ENCODE measurements at places on chromosomes 3 and 15. TPM values are rescaled to one million over a fixed set of nuclear protein-coding genes. Genes with fewer than 3 reads are reported as not detected.

DNA sequence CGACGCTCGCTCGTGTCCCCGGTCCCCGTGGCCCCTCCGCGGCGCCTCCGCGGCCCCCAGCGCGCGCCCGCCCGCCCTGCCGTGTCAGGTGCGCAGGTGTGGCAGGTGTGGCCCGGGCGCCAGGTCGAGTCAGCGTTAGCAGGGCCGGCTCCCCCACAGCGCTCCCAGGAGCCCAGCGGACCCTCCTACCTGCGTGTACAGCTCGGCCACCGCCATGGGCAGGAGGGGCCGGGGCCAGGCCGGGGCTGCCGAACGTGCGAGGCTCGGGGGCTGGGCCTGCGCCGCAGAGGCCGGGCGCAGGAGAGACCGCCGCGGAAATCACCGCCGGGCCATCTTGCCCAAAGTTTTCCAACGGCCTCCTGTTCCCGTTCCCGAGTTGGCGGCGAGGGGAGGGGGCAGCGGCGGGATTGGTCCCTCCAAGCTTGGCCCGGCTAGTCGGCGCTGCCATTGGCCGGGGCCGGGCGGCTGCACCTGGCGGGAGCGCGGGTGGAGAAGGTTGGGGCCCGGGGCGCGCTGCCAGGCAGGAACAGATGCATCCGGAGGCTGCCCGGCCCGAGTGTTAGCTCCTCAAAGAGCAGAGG, at the start of gene MYO5C:
TSS of gene MYO5C (minus strand) at position 384 of the 581 bp plus-strand sequence. CDS start at position 216, 168 bp downstream.
- H3K27ac ChIP-seq = peak within 1 kb of the TSS; percentile 62
- no peaks in the 10 kb centered on the region for H3K36me3 ChIP-seq
- peak within 1 kb of the TSS; percentile 48 for H3K4me3 ChIP-seq
- H3K27me3 ChIP-seq = peaks cover 13% of the 10 kb centered on the region

DNA sequence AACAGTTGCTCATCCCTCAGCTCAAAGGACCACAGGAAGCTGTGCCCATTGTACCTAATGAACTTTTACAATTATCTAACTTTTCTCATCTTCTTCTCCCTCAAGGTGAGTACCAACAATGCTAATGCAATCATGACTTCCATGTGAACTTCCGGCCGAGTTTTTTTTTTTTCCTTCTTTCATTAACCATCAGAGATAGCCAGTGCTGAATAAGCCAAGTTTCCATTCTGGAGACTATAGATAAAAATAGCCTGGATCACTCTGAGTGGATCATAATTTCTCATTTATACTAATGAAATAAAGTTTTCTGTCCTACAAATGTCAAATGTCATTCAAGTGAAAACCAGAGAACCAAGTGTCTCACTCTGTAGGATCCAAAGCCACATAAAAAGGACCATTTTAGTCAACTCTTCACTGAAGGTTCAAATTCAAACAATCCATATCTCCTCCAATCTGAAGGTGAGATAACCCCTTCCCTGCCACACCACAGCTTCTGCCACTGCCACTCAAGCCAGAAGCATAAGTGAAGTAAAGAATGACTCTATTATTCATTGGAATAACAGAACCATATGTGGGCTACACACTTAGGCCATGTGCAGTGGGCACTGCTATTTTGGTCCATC, 5.5 kb downstream of the SUMF1 start:
- H3K27ac ChIP-seq = no peak overlapping the region
- no peak for DNase-seq
- H3K4me1 ChIP-seq = peaks cover 7% of the 10 kb centered on the region
- H3K4me3 ChIP-seq = no peak overlapping the region
- no peaks in the 10 kb centered on the region for H3K27me3 ChIP-seq

- H3K27me3 ChIP-seq = no peaks in the 10 kb centered on the region
- H3K4me3 ChIP-seq = no peak overlapping the region
- H3K36me3 ChIP-seq = peaks cover 5% of the 10 kb centered on the region
- DNase-seq = no peak
Measured at GRCh38 chr15:40990789-40991188, 37.5 kb downstream of the CHAC1 start.

- peaks cover 42% of the 10 kb centered on the region for H3K4me1 ChIP-seq
- H3K4me3 ChIP-seq = no peak overlapping the region
- no peaks in the 10 kb centered on the region for H3K27me3 ChIP-seq
- no peaks in the 10 kb centered on the region for H3K36me3 ChIP-seq
Measured at GRCh38 chr15:40958146-40958545, 4.9 kb downstream of the CHAC1 start.

Gene SERINC4
- total RNA-seq = not detected

Gene CAPN3
- 10.4 TPM for total RNA-seq

DNA sequence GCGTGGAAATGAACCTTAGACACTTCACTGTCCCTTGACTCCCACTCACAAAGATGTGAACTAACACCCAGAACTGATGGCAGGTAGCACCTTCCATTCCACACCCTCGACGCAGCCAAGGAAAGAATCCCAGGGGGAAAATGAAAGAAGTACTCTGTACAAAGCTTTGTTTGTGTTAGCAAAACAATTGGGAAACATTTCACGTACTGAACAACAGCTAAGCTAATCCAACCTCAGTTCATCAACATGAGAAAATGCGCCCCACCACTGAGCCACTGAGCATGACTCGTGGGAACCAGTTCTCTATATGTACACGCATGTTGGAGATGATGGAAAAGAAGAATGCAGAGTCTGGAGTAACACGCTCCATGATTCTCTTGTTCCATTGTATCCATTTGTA, 32.0 kb downstream of the CORO2B start:
- no peak overlapping the region for H3K4me3 ChIP-seq
- DNase-seq = no peak
- H3K27ac ChIP-seq = no peak overlapping the region

Gene ZIC1
- total RNA-seq = not detected

DNA sequence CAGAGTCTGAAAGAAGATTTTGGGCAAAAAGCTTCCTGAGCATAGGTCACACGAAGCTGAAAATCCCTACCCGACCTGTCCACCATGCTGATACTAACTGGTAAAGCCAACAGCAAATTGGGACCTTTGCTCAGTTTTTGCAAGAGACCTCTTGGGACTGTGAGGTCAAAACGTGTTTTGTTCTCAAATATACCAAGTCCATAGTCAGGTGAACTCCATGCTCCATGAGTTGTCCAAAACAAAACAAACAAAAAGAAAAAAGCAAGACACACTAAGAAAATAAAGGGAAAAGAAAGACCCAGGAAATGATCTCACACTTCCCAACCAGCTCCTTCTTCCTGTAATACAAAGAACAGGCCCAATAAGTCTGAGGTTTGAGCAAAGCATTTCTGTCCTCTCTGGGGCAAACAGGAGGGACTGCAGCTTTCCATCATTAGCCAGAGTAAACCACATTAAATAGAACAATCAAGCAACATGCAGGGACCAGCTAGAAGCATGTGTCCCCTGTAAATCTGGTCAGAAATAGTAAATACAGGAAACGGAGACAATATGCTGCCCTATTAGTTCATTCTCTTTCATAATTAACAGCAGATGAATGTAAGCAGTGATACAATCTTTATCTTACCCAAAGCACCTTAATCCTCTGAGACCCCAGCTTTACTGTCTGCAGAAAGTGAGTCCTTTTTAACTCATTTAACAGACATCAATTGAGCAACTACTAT, 125.0 kb upstream of the LIPC start:
- DNase-seq = no peak
- no peaks in the 10 kb centered on the region for H3K36me3 ChIP-seq
- no peaks in the 10 kb centered on the region for H3K4me1 ChIP-seq
- no peak overlapping the region for H3K27ac ChIP-seq

Gene KLHL40
- under 0.01 TPM for total RNA-seq

Gene TMEM45A
- 23.9 TPM for total RNA-seq

DNA sequence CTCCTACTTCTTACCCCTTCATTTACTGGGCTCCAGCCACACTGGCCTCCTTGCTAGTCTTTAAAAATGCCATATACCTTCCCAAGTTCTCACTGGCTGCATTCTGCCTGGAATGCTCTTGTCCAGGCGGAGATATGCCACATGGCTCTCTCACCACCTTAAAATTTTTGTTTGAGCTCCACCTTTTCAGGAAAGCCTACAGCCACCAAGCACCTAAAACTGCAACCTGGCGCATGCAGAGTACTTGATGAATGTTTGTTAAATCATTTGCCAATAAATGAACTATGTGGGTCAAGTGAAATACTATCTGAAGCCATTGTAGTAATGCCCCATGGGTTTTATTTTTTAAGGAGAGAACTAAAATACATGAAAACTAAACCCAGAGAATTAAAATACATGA, 54.3 kb downstream of the GLB1 start:
- no peak overlapping the region for H3K27ac ChIP-seq
- H3K4me1 ChIP-seq = no peaks in the 10 kb centered on the region
- H3K4me3 ChIP-seq = no peak overlapping the region
- H3K36me3 ChIP-seq = no peaks in the 10 kb centered on the region
- DNase-seq = no peak
- no peaks in the 10 kb centered on the region for H3K27me3 ChIP-seq

Gene SERP1
- 197 TPM for total RNA-seq

Gene TAGLN3
- total RNA-seq = 17.8 TPM

DNA sequence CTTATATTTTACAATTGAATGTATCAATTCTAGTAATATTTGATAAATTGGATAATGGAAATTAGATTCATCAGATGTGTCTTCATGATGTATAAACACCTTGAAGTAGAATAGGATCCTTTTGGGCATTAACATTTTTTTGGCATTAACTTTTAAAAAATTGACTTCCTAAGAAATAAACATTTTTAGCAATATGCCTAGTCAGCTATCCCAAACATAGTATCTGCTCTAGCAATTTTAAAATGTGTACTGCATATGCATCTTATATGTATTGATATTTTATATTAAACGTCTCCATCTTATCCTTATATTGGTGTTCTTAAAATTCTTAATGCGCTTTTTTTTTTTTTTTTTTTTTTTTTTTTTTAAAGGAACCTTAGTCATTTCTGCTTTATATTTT, 8.5 kb downstream of the CCNDBP1 start:
- no peaks in the 10 kb centered on the region for H3K36me3 ChIP-seq
- no peaks in the 10 kb centered on the region for H3K4me1 ChIP-seq
- DNase-seq = no peak
- no peak overlapping the region for H3K27ac ChIP-seq
- H3K4me3 ChIP-seq = no peak overlapping the region

Gene SIDT1
- 1.1 TPM for total RNA-seq

Gene GOLGA8J
- total RNA-seq = not detected

DNA sequence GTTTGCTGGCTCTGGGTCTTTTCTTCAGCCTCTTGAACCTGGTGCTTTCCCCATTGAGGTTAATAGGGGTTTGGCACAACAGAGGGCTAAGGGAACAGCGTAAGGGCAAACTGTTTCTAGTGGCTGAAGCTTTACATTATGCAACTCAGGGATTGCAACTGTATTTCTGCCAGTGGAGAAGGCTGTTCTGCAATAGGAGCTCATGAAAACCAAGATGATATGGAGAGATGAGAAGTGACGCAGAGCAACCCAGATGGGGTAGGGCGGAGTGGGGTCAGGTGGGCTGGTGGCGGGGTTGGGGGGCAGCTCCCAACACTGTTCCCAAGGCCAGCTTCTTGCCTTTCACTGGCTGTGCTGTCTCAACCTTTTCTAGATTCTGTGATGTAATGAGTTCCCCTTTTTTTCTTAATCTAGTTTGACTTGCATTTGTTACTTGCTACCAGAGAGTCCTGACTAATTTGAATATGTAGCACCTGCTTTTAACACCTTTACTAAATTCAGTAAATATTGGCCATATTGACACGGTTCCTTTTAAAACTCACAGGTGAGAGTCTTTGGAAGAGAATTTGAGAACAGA, 7.2 kb downstream of the GXYLT2 start:
- H3K36me3 ChIP-seq = no peaks in the 10 kb centered on the region
- no peaks in the 10 kb centered on the region for H3K27me3 ChIP-seq
- H3K27ac ChIP-seq = no peak overlapping the region
- H3K4me1 ChIP-seq = peaks cover 10% of the 10 kb centered on the region

DNA sequence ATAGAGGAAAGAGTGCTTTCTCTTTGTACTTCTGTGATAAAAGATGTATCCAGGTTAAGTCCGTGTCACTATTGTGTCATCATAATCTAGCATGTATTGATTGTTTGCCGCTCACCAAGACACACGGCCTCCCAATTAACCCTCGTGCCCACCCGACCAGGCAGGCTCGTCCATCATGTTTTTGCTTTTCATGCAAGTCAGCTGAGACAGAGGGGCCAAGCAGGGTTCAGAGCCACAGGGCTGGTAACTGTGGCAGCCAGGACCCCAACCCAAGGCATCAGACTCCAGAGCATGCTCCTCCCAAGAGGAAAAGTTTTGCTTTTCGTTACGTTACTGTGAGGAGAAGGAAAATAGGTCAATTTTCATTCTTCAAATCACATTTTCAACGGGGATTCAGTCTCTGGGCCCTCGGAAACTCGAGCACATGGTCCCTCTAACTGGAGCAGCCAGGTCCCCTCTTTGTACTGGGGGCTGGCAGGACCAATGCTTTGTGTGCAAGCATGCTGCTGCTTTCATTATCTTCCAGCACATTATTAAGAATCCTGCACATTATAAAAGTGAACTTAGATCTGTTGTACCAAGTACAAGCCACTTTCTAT, 161.1 kb upstream of the TOPAZ1 start:
- no peak overlapping the region for H3K4me3 ChIP-seq
- H3K27me3 ChIP-seq = no peaks in the 10 kb centered on the region
- DNase-seq = no peak
- H3K4me1 ChIP-seq = no peaks in the 10 kb centered on the region

DNA sequence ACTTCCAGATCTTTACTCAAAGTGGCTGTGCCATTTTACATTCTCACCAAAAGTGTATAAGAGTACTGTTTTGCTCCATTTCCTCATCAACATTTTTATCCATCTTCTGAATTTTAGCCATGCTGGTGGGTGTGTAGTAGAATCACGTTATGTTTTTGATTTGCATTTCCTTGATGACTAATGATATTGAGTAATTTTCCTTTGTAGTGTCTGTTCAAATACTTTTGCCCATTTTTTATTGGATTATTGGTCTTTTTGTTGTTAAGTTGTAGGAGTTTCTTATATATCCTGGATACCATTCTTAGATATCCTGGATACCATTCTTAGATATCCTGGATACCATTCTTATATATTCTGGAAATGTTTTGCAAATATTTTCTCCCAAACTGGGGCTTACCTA, 344.9 kb downstream of the LRRC3B start:
- H3K4me1 ChIP-seq = no peaks in the 10 kb centered on the region
- H3K27ac ChIP-seq = no peak overlapping the region
- no peak for DNase-seq

Gene FRMD4B
- total RNA-seq = 15.7 TPM
